ENCODE measurements at places on chromosomes 6 and 20.
A peak's percentile ranks its signal among the peaks of the same experiment; 100 is the strongest.

- no peaks in the 10 kb centered on the region for H3K36me3 ChIP-seq
- peak; percentile 96 for DNase-seq
- no peaks in the 10 kb centered on the region for H3K27me3 ChIP-seq
- H3K4me3 ChIP-seq, result no peak overlapping the region
- peak overlapping the region; percentile 85 for H3K27ac ChIP-seq
Observed at GRCh38 chr6:170265655-170266054, 25.2 kb downstream of the DLL1 start.

GRCh38 chr6:155377061-155377460 is 62.8 kb upstream of the TFB1M start:
- no peaks in the 10 kb centered on the region for H3K4me1 ChIP-seq
- H3K27me3 ChIP-seq, result no peaks in the 10 kb centered on the region
- no peak for DNase-seq
- H3K27ac ChIP-seq, result no peak overlapping the region
- H3K36me3 ChIP-seq, result no peaks in the 10 kb centered on the region
- H3K4me3 ChIP-seq, result no peak overlapping the region

- H3K27me3 ChIP-seq, result no peaks in the 10 kb centered on the region
- H3K27ac ChIP-seq, result no peak overlapping the region
- DNase-seq, result no peak
- no peaks in the 10 kb centered on the region for H3K4me1 ChIP-seq
Observed at GRCh38 chr6:101013612-101014195, 132.6 kb upstream of the ASCC3 start.

DNA sequence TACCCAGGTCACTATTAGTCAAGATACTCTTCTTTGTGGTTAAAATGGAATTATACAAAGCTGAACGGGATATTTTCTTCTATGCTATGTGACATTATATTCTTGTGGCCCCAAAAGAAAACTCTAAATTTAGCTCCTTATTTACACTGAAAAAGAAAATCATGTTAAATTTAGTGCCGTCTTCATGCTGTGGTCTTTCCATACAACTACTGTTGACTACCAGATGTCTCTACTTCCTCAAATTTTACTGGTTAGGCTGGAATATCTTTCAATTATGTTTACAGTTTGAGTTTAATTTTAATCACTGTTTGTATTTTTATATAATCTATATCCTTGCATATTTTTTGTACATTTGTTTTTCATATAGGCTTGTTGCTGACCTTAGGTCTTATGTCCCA is 95.6 kb upstream of the FOXO3 start:
- H3K27ac ChIP-seq, result no peak overlapping the region
- peaks cover 10% of the 10 kb centered on the region for H3K4me1 ChIP-seq
- no peaks in the 10 kb centered on the region for H3K27me3 ChIP-seq
- H3K36me3 ChIP-seq, result no peaks in the 10 kb centered on the region
- DNase-seq, result no peak
- H3K4me3 ChIP-seq, result no peak overlapping the region

- H3K36me3 ChIP-seq, result no peaks in the 10 kb centered on the region
- no peak for DNase-seq
- H3K27me3 ChIP-seq, result no peaks in the 10 kb centered on the region
- H3K4me1 ChIP-seq, result no peaks in the 10 kb centered on the region
- H3K27ac ChIP-seq, result no peak overlapping the region
- no peak overlapping the region for H3K4me3 ChIP-seq
Observed at GRCh38 chr6:44855562-44856411, 468.3 kb downstream of the CDC5L start.

Measured in pancreas (tissue), 10 donors.